ENCODE measurements at places on chromosomes 5 and 9. TPM values are rescaled to one million over a fixed set of nuclear protein-coding genes. Genes with fewer than 3 reads are reported as not detected.

GRCh38 chr9:114988962-114989599, 58.7 kb upstream of the TNFSF8 start:
- H3K27me3 ChIP-seq = no peaks in the 10 kb centered on the region
- no peaks in the 10 kb centered on the region for H3K4me1 ChIP-seq
- H3K4me3 ChIP-seq = no peak overlapping the region
- no peak overlapping the region for H3K27ac ChIP-seq
- H3K36me3 ChIP-seq = no peaks in the 10 kb centered on the region

GRCh38 chr5:114504560-114504959, 142.7 kb downstream of the KCNN2 start:
- no peaks in the 10 kb centered on the region for H3K36me3 ChIP-seq
- H3K27ac ChIP-seq = no peak overlapping the region
- H3K27me3 ChIP-seq = no peaks in the 10 kb centered on the region
- no peak overlapping the region for H3K4me3 ChIP-seq
- no peaks in the 10 kb centered on the region for H3K4me1 ChIP-seq
- no peak for DNase-seq

DNA sequence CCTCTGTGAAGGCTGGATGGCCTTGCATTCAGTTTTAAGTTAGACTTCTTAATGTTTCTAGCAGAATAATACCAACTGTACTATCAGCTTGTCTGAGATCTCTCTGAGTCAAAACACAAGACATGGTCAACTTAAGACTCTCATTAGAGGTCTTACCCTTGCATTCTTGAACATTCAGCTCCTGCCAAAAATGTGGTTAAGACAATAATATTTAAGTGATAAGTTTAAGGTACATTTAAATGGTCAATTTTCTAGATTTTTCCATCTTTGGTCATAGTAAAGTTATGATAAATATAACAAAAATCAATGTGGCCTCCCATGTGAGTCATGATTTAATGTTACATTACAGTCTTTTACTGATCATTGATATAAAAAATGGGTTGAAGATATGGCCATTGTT, 75.0 kb downstream of the NR2F1 start:
- H3K4me1 ChIP-seq = no peaks in the 10 kb centered on the region
- no peaks in the 10 kb centered on the region for H3K27me3 ChIP-seq
- H3K4me3 ChIP-seq = no peak overlapping the region
- no peak overlapping the region for H3K27ac ChIP-seq
- no peak for DNase-seq
- no peaks in the 10 kb centered on the region for H3K36me3 ChIP-seq

DNA sequence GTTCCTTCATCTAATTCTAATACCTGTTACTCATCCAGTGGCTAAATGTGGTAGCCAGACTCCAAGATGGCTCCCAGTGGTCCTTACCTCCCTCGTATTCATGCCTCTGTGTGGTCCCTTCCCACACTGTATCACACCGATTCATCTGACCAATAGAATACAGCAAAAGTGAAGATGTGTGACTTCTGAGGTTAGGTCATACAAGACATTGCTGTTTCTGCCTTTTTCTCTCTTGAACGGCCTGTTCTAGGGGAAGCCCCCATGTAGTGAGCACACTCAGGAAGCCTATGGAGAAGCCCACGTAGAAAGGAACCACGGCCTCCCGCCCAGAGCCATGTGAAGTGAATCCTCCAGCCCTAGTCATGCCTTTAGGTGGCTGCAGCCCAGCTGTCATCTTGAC, 9.4 kb upstream of the C5 start:
- H3K36me3 ChIP-seq = no peaks in the 10 kb centered on the region
- no peak overlapping the region for H3K27ac ChIP-seq
- no peaks in the 10 kb centered on the region for H3K4me1 ChIP-seq
- H3K4me3 ChIP-seq = no peak overlapping the region
- no peak for DNase-seq

- no peaks in the 10 kb centered on the region for H3K27me3 ChIP-seq
- H3K4me3 ChIP-seq = no peak overlapping the region
These were observed 426.6 kb downstream of the SPOCK1 start for GRCh38 chr5:137072361-137073115.

DNA sequence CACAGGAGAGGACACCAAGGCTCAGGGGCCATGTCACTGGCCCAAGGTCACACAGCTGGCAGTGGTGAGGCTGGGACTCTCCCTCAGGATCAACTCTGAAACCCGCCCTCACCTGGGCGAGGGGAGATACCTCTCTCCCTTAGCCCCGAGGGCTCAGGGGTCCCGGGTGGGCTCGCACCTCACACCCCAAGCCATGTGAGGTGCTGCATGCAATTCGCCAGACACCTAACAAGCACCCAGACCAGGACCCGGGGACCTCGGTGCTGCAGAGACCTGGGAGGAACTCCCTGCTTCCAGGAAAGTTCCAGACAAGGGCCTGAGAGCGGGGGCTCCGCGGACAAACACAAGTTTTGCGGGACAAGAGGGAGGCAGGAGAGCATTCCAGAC, 19.3 kb downstream of the BRD3 start:
- no peak overlapping the region for H3K4me3 ChIP-seq
- H3K4me1 ChIP-seq = no peaks in the 10 kb centered on the region
- no peak overlapping the region for H3K27ac ChIP-seq
- H3K27me3 ChIP-seq = no peaks in the 10 kb centered on the region

DNA sequence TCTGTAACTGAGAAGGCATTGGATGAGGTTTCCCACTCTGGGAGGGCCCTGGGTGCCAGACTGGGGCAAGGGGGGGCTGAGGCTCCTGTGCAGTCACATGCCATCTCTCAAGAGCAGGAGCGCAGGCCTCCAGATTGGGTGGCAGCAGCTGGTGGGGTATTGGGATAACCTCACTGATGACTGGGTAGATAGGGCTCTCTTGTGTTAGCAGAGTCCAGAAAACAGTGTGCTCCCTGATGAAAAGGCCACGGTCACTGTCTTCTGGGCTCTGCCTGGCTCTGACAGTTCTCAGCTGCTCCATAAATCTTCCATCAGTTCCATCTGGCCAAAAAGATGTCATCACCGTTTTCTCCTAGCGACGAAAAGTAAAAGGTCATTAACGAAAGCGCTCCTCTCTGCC, 21.8 kb upstream of the NKX2-5 start:
- H3K4me3 ChIP-seq = no peak overlapping the region
- DNase-seq = no peak
- peaks cover 2% of the 10 kb centered on the region for H3K27me3 ChIP-seq
- no peaks in the 10 kb centered on the region for H3K36me3 ChIP-seq

DNA sequence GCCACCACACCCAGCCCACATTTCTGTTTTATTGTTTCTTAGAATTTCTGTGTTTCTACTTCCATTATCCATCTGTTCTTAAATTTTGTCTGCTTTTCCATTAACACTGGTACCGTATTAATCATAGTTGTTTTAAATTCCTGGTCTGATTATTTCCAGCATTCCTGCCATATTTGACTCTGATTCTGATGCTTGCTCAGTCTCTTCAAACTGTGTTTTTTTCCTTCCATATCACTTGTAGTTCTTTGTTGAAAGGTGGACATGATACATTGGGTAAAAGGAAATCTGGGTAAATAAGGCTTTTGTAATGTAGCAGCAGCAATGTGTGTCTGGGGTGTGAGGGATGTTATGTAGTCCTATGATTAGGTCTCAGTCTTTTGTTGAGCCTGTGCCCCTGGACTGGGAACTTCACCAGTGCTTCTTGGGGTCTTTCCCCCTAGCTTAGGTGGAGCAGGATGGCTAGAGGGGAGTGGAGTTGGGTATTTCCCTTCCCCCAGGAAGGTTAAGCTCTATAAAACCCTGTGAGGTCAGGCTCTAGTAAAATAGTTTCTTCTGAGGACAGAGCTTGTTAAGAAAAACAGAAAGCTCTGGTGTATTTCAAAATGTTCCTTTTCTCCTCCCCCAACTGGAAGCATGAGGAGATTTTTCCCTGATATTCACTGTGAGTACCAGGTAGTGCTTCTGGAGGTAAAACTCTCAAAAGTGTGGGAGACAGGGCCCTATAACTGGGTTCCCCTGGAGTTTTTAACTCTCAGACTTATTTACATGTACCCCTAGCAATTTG, 10.1 kb upstream of the TMOD1 start:
- peaks cover 3% of the 10 kb centered on the region for H3K36me3 ChIP-seq
- H3K27ac ChIP-seq = peak overlapping the region; percentile 73
- H3K4me1 ChIP-seq = peaks cover 9% of the 10 kb centered on the region
- no peak for DNase-seq

DNA sequence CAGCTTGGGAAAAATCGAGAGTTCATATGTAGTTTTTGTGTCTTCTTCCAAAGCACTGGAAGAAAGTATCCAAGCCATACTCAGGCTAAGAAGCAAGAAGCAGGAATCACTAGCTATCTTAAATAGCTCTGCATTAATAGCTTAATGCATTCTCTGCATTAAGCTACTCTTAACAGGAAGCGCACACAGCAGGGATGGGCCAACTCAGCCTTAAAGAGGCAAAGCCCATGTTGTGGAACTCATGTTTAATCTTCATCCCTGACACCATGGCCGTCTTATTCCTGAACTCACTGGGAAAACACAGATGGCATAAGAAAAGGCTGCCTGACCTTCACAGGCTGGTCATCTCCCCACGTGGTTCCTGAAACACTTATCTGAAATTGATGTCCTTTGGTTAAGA, 18.7 kb upstream of the ICE1 start:
- H3K27ac ChIP-seq = no peak overlapping the region
- no peak for DNase-seq
- H3K4me3 ChIP-seq = no peak overlapping the region
- H3K36me3 ChIP-seq = no peaks in the 10 kb centered on the region

- H3K4me1 ChIP-seq = peaks cover 24% of the 10 kb centered on the region
- no peaks in the 10 kb centered on the region for H3K36me3 ChIP-seq
- H3K27me3 ChIP-seq = no peaks in the 10 kb centered on the region
- peak overlapping the region; percentile 95 for H3K27ac ChIP-seq
These were observed 1.3 kb upstream of the TBC1D2 start for GRCh38 chr9:98256756-98257155.

DNA sequence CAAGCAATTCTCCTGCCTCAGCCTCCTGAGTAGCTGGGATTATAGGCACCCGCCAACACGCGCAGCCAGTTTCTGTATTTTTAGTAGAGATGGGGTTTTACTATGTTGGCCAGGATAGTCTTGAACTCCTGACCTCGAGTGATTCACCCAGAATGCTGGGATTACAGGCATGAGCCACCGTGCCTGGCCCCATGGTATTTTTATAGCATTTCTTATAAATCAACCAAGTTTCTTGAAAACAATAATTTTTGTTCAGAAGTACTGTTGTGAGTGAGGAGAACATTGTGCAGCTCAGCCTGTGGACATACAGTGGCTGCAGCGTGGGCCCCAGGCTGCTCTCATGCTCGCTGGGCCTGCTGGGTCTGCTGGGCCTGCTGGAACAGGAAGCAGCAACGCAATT, 45.3 kb downstream of the MAP1B start:
- DNase-seq = no peak
- no peak overlapping the region for H3K27ac ChIP-seq
- H3K36me3 ChIP-seq = no peaks in the 10 kb centered on the region
- no peaks in the 10 kb centered on the region for H3K4me1 ChIP-seq

GRCh38 chr5:127326431-127326830, 35.8 kb downstream of the MEGF10 start:
- no peaks in the 10 kb centered on the region for H3K27me3 ChIP-seq
- no peak for DNase-seq
- no peak overlapping the region for H3K4me3 ChIP-seq
- H3K4me1 ChIP-seq = no peaks in the 10 kb centered on the region
- H3K36me3 ChIP-seq = no peaks in the 10 kb centered on the region

- no peaks in the 10 kb centered on the region for H3K4me1 ChIP-seq
- H3K27me3 ChIP-seq = no peaks in the 10 kb centered on the region
- H3K4me3 ChIP-seq = no peak overlapping the region
- no peak for DNase-seq
- no peak overlapping the region for H3K27ac ChIP-seq
These were observed 720.2 kb upstream of the TYRP1 start for GRCh38 chr9:11973011-11973410.

- no peak overlapping the region for H3K27ac ChIP-seq
- no peaks in the 10 kb centered on the region for H3K4me1 ChIP-seq
These were observed 65.4 kb downstream of the EGFLAM start for GRCh38 chr5:38323645-38324295.

GRCh38 chr5:93299681-93300308, 281.2 kb downstream of the NR2F1-AS1 start:
- no peaks in the 10 kb centered on the region for H3K36me3 ChIP-seq
- H3K27ac ChIP-seq = no peak overlapping the region
- H3K27me3 ChIP-seq = no peaks in the 10 kb centered on the region
- H3K4me3 ChIP-seq = no peak overlapping the region

- H3K4me3 ChIP-seq = no peak overlapping the region
- H3K36me3 ChIP-seq = no peaks in the 10 kb centered on the region
- H3K4me1 ChIP-seq = no peaks in the 10 kb centered on the region
- H3K27me3 ChIP-seq = peaks cover 6% of the 10 kb centered on the region
- no peak for DNase-seq
- no peak overlapping the region for H3K27ac ChIP-seq
These were observed 140.5 kb upstream of the COL5A1 start for GRCh38 chr9:134500931-134501760.

DNA sequence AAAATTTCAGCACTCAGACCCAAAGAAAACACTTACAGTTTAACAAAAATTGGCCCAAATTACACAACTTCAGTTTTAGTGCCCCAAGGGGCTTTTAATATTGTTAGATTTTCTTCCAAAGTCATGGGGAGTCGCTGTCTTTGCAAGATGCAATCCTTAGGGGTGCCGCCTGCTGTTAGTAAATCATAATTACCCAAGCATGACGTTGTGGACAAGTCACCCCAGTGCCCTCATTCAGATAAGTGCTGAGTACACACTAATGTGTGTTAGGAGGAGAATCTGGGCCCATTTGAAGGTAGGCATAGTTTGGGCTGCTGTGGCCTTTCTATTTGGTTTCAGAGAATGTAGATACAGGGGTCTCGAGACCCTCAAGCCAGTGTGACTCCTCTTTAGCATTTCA, 138.1 kb downstream of the SV2C start:
- no peaks in the 10 kb centered on the region for H3K36me3 ChIP-seq
- no peak for DNase-seq
- no peaks in the 10 kb centered on the region for H3K27me3 ChIP-seq
- H3K4me1 ChIP-seq = no peaks in the 10 kb centered on the region
- no peak overlapping the region for H3K4me3 ChIP-seq

- H3K27ac ChIP-seq = no peak overlapping the region
- H3K36me3 ChIP-seq = no peaks in the 10 kb centered on the region
These were observed 27.4 kb upstream of the TCERG1 start for GRCh38 chr5:146419696-146420095.

- DNase-seq = peak; percentile 18
- no peaks in the 10 kb centered on the region for H3K4me1 ChIP-seq
- no peaks in the 10 kb centered on the region for H3K36me3 ChIP-seq
These were observed 117.4 kb upstream of the RORB start for GRCh38 chr9:74379718-74380117.

Gene DBH
- total RNA-seq = 0.15 TPM

Gene GABRA1
- total RNA-seq = not detected

Gene DIPK1B
- total RNA-seq = 19.4 TPM

Gene LCN12
- 39.7 TPM for total RNA-seq

Gene VDAC1
- total RNA-seq = 141 TPM

Gene USP20
- 61.8 TPM for total RNA-seq

Gene BSPRY
- total RNA-seq = 79.7 TPM

Gene NEUROG1
- total RNA-seq = not detected

Gene PDCD1LG2
- total RNA-seq = 0.78 TPM

Gene DDX4
- 0.27 TPM for total RNA-seq

Gene KIF4B
- not detected for total RNA-seq

Gene ZFAND5
- 207 TPM for total RNA-seq

Gene FBLL1
- total RNA-seq = not detected
